CD4-positive, CD25-positive, alpha-beta regulatory T cell (primary cell): ENCODE measurements at places on chromosomes 3 and 15.

GRCh38 chr15:74132681-74133651 lies 2.6 kb downstream of the ISLR2 start:
- no peak for DNase-seq
- no peak overlapping the region for H3K27ac ChIP-seq
- no peak overlapping the region for H3K4me3 ChIP-seq
- peaks cover 27% of the 10 kb centered on the region for H3K27me3 ChIP-seq
- no peaks in the 10 kb centered on the region for H3K36me3 ChIP-seq

DNA sequence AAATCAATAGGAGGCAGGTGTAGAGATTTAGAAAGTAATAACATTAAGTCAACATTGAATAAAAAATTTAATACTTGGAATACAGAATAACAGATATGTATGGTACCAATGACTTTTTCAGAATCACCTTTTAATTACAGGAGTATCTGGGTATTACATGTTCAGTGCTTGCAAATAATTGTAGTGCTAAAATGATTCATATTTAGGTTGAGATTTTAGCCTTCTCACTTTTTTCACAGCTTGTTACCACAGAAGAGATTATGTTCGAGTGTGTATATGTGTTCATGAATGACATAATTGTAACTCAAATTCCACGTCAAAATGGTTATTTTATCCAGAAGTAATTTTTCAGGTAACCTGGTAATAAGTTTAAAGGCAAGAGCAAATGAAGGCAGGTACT lies 187.9 kb upstream of the TBL1XR1 start:
- H3K27ac ChIP-seq = no peak overlapping the region
- no peak overlapping the region for H3K4me3 ChIP-seq
- no peaks in the 10 kb centered on the region for H3K27me3 ChIP-seq
- no peaks in the 10 kb centered on the region for H3K4me1 ChIP-seq
- no peaks in the 10 kb centered on the region for H3K36me3 ChIP-seq

DNA sequence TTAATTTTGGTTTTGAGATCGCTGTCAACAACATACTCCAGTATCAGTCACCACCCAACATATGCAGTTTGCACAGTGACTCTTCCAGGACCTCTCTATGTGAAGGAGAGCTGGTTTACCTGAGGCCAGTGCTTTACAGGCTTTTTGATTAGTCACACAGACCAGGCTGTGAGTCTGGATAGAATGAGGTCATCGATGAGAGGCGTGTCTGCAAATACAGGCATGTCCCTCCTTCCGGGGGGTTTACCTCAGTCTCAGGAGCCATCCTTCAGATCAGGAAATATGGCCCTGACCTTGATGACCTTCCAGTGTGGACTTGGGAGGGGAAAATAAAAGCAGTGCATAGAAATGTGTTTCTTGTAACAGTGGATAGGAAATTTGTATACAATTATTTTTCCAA lies 46.9 kb downstream of the KBTBD12 start:
- no peak overlapping the region for H3K27ac ChIP-seq
- H3K27me3 ChIP-seq = peaks cover 9% of the 10 kb centered on the region
- H3K4me1 ChIP-seq = no peaks in the 10 kb centered on the region

- no peak overlapping the region for H3K4me3 ChIP-seq
- no peak overlapping the region for H3K27ac ChIP-seq
- peaks cover 21% of the 10 kb centered on the region for H3K27me3 ChIP-seq
- DNase-seq = no peak
- H3K36me3 ChIP-seq = no peaks in the 10 kb centered on the region
These were observed 230.9 kb upstream of the RORA start for GRCh38 chr15:61459785-61460707.

GRCh38 chr15:70669006-70669602 lies 94.3 kb downstream of the UACA start:
- H3K27me3 ChIP-seq = peaks cover 33% of the 10 kb centered on the region
- peaks cover 18% of the 10 kb centered on the region for H3K4me1 ChIP-seq
- H3K27ac ChIP-seq = no peak overlapping the region
- H3K36me3 ChIP-seq = no peaks in the 10 kb centered on the region

DNA sequence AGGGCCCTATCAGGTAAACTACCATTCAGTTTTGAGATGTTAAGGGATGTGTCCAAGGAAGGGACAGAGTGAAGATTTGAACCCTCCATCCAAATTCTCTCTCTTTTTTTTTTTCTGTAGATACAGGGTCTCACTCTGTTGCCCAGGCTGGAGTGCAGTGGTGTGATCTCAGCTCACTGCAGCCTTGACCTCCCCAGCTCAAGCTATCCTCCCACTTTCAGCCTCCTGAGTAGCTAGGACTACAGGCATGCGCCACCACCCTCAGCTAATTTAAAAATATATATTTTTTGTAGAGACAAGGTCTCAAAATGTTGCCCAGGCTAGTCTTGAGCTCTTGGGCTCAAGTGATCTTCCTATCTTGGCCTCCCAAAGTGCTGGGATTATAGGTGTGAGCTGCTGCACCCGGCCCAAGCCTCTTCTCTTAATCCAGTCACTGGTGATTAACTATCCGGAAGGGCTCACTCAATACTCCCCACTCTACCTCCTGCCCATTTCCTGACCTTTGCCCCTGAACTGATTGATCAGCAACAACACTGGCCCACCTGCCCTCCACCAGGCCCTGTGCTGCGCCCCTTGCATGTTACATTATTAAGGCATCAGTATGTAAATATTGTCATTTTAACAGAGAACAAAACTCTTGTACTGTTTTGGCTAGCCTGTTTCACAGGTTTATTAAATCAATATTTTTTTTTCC lies 164.7 kb downstream of the CTNNB1 start:
- H3K27me3 ChIP-seq = no peaks in the 10 kb centered on the region
- no peak overlapping the region for H3K27ac ChIP-seq
- no peak overlapping the region for H3K4me3 ChIP-seq
- DNase-seq = no peak
- no peaks in the 10 kb centered on the region for H3K4me1 ChIP-seq
- H3K36me3 ChIP-seq = no peaks in the 10 kb centered on the region

- H3K27ac ChIP-seq = no peak overlapping the region
- H3K27me3 ChIP-seq = no peaks in the 10 kb centered on the region
- H3K36me3 ChIP-seq = no peaks in the 10 kb centered on the region
- no peak for DNase-seq
- H3K4me1 ChIP-seq = no peaks in the 10 kb centered on the region
- H3K4me3 ChIP-seq = no peak overlapping the region
These were observed 155.8 kb downstream of the NR1D2 start for GRCh38 chr3:24100696-24101402.

- H3K4me3 ChIP-seq = no peak overlapping the region
- no peak overlapping the region for H3K27ac ChIP-seq
These were observed 281.4 kb upstream of the CTDSPL start for GRCh38 chr3:37580237-37580636.

DNA sequence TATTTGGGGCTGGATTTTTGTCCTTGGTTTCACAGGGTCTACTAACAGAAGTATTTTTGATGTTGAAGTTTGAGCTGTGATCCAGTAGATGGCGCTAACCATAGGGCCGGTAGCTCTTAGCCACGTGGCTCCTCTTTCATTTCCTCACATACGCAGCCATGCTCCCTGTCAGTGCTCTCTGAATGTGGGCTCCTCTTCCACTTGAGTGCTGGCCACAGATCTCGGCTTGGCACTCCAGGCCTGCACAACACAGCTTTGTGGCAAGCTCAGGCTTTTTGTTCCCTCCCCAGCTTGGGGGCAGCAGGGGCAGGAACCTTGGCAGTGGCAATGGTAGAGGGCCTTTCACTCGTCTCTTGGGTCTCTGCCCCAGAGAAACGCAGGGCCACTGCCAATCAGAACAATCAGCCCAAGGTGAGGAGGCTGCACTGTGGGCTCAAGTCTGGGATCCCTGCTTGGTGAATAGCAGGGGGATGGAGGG lies 18.6 kb upstream of the DNAAF4 start:
- peak; percentile 66 for DNase-seq
- no peaks in the 10 kb centered on the region for H3K36me3 ChIP-seq

- no peaks in the 10 kb centered on the region for H3K27me3 ChIP-seq
- no peaks in the 10 kb centered on the region for H3K36me3 ChIP-seq
- peak overlapping the region; percentile 58 for H3K4me3 ChIP-seq
- H3K27ac ChIP-seq = peak overlapping the region; percentile 56
These were observed 75.4 kb downstream of the CDC25A start for GRCh38 chr3:48112813-48113212.

GRCh38 chr15:32739522-32740063 lies 21.8 kb downstream of the GREM1 start:
- no peaks in the 10 kb centered on the region for H3K4me1 ChIP-seq
- H3K27ac ChIP-seq = no peak overlapping the region
- DNase-seq = no peak
- H3K27me3 ChIP-seq = peaks cover 3% of the 10 kb centered on the region
- H3K4me3 ChIP-seq = no peak overlapping the region

- H3K36me3 ChIP-seq = no peaks in the 10 kb centered on the region
- no peaks in the 10 kb centered on the region for H3K4me1 ChIP-seq
- no peak overlapping the region for H3K4me3 ChIP-seq
- no peak overlapping the region for H3K27ac ChIP-seq
- no peaks in the 10 kb centered on the region for H3K27me3 ChIP-seq
- DNase-seq = no peak
These were observed 79.0 kb upstream of the SGO1 start for GRCh38 chr3:20264900-20265567.

- H3K27me3 ChIP-seq = peaks cover 32% of the 10 kb centered on the region
- no peak overlapping the region for H3K27ac ChIP-seq
- DNase-seq = no peak
- H3K36me3 ChIP-seq = no peaks in the 10 kb centered on the region
- peaks cover 41% of the 10 kb centered on the region for H3K4me1 ChIP-seq
These were observed 52.4 kb upstream of the BLM start for GRCh38 chr15:90664650-90665287.

- no peak overlapping the region for H3K27ac ChIP-seq
- no peaks in the 10 kb centered on the region for H3K4me1 ChIP-seq
- no peak overlapping the region for H3K4me3 ChIP-seq
- no peaks in the 10 kb centered on the region for H3K27me3 ChIP-seq
- no peaks in the 10 kb centered on the region for H3K36me3 ChIP-seq
These were observed 222.1 kb upstream of the SOX14 start for GRCh38 chr3:137542049-137542448.

DNA sequence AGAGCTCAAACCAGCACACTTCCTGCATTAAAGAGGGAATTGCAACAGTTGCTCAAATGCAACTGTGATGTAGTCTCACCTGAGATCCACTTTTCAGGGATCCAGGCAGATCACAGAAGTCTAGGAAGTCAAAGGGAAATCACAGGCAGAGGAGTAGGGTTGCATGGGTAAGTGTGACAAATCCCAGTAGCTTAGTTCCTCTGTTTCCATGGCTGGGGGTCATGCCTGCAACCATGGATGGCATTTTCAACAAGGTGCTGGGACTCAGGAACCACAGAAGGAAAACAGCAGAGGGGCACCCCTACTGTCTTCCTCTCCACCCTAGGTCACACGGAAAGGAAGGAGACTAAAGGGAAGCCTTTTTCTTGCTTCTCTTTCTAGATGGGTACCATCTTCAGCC lies 36.5 kb upstream of the ARNT2 start:
- H3K27me3 ChIP-seq = no peaks in the 10 kb centered on the region
- no peaks in the 10 kb centered on the region for H3K4me1 ChIP-seq
- DNase-seq = no peak
- no peak overlapping the region for H3K4me3 ChIP-seq

DNA sequence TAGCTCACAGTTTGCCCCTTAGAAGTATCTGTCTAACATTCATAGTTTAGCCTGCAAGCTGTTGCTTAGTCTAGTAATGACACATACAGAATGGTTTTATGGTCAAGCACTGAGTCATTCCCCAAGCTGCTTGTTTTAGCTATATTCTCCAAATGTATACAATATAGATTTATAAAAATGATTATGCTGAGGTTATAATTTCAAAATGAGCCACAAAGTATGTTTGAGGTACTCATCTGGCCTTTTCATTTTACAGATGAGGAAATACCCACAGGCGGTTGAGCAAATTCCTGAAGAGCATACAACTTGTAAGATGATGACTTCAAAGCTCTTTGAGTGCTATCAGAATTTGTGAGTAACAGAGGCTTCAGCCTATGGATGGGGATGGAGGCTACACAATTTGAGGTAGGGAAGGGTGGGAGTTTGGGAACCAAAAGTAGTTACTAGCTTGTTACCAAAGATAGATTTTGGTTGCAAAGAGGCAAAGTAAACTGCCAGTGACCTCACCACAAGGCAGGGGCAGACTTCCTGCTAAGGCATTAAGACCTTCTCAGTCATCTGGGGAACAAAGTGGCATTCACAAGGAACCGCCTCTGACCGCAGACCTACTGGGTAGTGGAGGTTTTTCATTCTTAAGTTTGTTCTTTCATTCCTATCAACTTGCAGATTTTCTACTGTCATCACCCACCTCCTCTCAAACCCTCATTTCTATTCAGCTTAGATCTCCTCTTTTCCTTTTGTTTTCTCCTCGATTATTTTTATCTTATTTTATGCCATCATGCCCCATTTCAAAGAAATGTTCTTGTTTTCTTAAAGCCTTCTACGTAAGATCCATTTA lies 257.2 kb upstream of the NECTIN3 start:
- H3K27me3 ChIP-seq = no peaks in the 10 kb centered on the region
- DNase-seq = no peak
- no peak overlapping the region for H3K4me3 ChIP-seq
- H3K4me1 ChIP-seq = no peaks in the 10 kb centered on the region
- H3K27ac ChIP-seq = no peak overlapping the region
- H3K36me3 ChIP-seq = no peaks in the 10 kb centered on the region

- H3K27me3 ChIP-seq = no peaks in the 10 kb centered on the region
- peak overlapping the region; percentile 65 for H3K4me3 ChIP-seq
- DNase-seq = no peak
- peaks cover 100% of the 10 kb centered on the region for H3K4me1 ChIP-seq
These were observed 30.5 kb downstream of the KLF13 start for GRCh38 chr15:31357148-31357547.

- H3K36me3 ChIP-seq = no peaks in the 10 kb centered on the region
- no peak for DNase-seq
- no peaks in the 10 kb centered on the region for H3K4me1 ChIP-seq
- no peaks in the 10 kb centered on the region for H3K27me3 ChIP-seq
- no peak overlapping the region for H3K4me3 ChIP-seq
These were observed 40.0 kb upstream of the SLC6A1 start for GRCh38 chr3:10952525-10952924.

GRCh38 chr3:142999881-143000280 lies 1.5 kb upstream of the U2SURP start:
- H3K4me3 ChIP-seq = no peak overlapping the region
- H3K36me3 ChIP-seq = no peaks in the 10 kb centered on the region
- peaks cover 9% of the 10 kb centered on the region for H3K27me3 ChIP-seq
- no peak overlapping the region for H3K27ac ChIP-seq

GRCh38 chr3:135641761-135642160 lies 323.8 kb upstream of the PPP2R3A start:
- DNase-seq = no peak
- H3K4me1 ChIP-seq = no peaks in the 10 kb centered on the region
- no peaks in the 10 kb centered on the region for H3K27me3 ChIP-seq
- H3K27ac ChIP-seq = no peak overlapping the region

GRCh38 chr15:40325700-40326099 lies 2.2 kb downstream of the INAFM2 start:
- no peak overlapping the region for H3K27ac ChIP-seq
- peaks cover 24% of the 10 kb centered on the region for H3K4me1 ChIP-seq
- H3K27me3 ChIP-seq = no peaks in the 10 kb centered on the region
- H3K36me3 ChIP-seq = no peaks in the 10 kb centered on the region
- H3K4me3 ChIP-seq = no peak overlapping the region
